ENCODE measurements at places on chromosomes 1 and 21.

DNA sequence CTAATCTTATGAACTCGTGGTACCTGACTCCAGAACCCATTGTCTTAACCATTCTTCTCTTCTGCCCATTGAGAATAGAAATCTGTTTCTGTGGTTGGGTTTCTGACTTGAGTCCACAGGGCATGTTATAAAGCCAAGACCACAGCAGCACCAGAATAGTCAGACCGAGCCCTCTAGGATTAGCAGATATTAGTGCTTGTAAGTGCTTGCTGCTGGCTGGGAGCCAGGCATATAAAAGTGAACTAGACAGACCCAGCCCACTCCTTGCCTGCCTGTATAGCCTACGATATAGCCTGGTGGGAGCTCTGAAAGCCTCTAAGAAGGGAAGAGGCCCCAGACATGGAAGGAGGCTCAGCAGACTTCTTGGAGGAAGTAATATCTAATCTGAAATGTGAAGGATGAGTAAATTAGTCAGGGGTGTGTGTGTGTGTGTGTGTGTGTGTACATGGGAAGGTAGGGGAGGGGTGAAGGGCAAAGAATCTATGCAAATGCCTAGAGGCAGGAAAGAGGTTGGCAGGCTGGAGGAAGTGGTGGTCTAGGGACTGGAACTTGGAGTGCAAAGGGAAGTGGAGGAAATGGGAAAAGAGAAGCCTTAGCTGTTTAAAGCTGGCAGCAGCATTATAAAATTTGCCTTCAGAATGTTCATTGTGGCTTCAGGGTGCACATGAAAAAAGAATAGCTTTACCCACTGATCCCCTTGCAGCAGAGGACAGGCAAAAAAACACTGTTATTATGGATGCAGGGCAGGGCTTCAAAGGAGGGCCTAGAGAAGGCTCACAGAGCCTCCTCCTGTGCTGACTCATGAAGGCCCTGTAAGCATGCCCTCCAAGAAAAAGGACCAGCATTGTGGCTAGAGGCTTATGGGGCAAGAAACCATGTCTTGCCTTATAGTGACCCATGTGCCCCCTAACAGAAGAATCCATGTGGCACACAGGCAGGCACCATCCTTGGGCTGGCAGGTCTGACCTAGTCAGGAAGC lies 169.2 kb downstream of the LMX1A start:
- no peak for DNase-seq

GRCh38 chr1:98296681-98297080 lies 364.8 kb upstream of the SNX7 start:
- DNase-seq, result no peak

DNA sequence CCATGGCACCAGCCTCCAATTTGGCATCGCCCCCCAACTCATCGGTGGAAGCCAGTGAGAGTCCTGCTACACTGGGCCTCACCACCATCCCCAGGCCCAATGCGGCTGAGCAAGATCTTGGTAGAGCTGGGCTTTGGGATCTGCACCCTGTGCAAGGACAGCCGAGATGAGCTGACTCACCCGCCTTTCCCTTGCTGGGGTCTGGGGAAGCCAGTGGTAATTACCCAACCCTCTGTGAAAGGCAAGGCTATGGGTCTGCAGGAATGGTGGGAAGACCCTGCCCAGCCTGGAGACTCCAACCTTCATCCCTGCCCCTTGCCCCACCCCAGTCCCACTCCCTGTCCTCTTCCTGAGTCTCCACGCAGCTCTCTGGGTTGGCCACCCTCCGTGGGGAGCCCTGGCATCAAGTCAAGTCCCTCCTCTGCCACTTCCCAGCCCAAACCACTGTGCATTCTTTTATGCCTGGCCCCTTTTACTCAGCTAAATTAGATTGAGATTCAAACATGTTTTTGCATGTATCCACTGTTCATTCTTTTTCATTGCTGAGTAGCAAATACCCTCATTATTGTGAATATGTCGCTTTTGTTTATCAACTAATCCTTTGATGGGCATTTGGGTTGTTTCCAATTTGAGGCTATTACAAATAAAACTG lies 8.8 kb downstream of the SMCP start:
- DNase-seq, result no peak

GRCh38 chr1:225638853-225639252 lies 14.1 kb downstream of the ENAH start:
- DNase-seq, result no peak

DNA sequence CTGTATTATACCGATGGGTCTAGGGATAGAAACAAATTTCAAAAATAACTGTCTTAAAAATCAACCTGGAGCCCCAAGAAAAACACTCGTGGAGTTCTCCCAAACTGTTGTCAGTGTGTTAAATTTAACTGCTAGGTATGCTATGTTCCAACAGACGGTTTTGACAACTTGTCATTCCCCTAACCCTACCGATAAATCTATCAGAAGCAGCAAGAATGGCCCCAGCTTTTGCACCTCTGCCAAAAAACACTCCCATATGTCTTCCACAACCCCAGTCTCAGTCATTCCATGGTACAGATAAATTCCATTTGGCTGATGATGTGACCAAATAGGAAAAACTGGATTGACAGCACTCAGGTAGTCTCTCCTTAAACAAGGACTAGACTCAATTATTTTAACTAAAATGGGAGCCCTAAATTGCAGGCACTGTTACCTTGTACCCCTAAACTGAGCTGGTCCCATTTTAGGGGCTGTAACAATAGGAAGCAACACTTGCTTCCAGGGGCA lies 4.9 kb downstream of the UCHL5 start:
- DNase-seq, result no peak

GRCh38 chr1:10604966-10605365 lies 130.2 kb downstream of the PEX14 start:
- no peak for DNase-seq

- no peak for DNase-seq
These were observed 161.2 kb downstream of the NPHP4 start for GRCh38 chr1:5830771-5831599.

- DNase-seq, result no peak
These were observed 17.1 kb downstream of the ATP5PF start for GRCh38 chr21:25717491-25718147.

- no peak for DNase-seq
These were observed 136.3 kb downstream of the PEX14 start for GRCh38 chr1:10610901-10611600.

DNA sequence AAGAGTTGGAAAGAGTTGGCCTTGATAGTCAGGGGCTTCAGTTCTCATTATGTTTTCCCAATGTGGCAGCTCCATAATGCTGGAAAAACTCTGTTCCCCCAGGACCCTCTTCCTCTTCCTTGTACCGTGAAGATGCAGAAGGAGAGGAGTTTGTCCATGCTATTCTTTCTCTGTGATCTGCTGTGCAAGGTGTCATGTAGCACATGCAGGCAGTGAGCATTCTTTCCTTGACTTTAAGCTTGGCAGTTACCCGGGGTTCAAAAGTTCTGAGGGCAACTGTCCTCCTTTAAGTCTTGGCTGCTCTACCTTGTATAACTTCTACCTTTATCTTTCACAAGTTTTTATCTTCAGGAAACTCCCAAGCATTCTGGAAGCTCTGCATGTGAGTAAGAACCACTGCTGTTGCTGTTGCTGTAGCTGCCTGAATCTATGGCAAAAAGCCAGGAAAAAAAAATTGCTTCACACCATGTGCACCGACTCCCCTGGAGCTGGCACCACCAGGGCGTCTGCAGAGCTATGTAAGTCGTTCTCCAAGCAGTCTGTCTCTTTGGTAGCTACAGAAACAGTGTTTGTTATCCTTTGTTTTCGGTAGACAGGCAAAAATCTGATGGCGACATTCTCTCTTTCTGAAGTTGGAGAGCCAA lies 42.7 kb upstream of the SLC16A1 start:
- DNase-seq, result no peak

DNA sequence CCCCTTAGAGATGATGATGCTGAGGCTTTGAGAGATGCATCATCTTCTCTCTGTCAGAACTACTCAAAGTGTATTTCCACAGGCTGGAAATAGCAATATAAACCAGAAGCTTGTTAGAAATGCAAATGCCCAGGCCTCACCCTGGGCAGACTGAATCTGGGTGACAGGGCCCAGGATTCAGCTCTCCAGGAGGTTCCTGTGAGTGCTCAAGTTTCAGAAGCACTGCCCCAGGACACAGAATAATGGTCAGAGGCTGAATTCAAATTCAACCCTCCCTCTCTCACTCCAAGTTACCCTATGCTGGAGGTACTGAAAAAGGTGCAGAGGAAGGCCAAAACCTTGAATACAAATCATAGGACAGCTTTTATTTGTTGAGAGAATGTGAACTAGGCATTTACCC lies 98.5 kb upstream of the NGF start:
- DNase-seq, result no peak

GRCh38 chr1:147575376-147575775 lies 34.1 kb downstream of the BCL9 start:
- no peak for DNase-seq

DNA sequence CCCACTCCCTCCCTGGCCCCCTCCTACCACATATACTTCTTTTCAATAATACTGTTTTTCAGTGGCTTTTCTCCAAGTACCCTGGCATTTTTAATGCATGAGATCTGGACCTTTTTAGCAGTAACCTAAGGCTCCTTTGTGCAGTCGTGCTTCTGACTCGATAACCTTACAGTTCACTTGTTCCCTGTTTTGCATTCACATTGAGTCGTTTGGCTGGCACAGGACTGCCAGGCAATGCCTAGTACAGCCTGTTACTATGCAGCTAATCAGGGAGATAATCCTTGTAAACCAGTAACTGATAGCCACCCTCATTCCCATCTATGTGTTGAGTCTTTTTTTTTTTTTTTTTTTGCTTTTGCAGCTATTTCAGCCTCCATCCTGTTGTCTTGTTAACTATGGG lies 3.7 kb downstream of the ATP1B1 start:
- no peak for DNase-seq

- DNase-seq, result no peak
These were observed 113.5 kb downstream of the PRDM2 start for GRCh38 chr1:13813398-13814012.

DNA sequence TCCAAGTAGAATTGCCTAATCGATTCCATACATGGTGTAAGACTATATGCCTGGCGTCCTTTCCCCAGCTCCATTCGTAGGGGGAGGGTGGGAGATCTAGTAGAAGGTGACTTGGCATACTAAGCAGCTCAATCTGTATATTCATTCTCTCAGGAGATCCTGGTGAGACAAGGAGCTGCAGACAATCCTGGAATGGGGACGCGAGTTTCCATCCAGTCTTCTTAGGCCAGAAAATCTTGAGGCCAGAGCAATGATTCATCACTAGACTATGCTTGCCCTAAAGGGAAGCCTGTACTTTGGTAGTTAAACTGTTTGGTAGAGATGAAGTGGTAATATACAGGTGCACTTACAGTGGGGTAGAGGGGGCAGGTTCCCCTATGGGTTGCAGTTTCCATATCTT lies 468.7 kb downstream of the ADGRL2 start:
- no peak for DNase-seq

GRCh38 chr1:185973645-185974044 lies 239.5 kb downstream of the HMCN1 start:
- DNase-seq, result no peak

DNA sequence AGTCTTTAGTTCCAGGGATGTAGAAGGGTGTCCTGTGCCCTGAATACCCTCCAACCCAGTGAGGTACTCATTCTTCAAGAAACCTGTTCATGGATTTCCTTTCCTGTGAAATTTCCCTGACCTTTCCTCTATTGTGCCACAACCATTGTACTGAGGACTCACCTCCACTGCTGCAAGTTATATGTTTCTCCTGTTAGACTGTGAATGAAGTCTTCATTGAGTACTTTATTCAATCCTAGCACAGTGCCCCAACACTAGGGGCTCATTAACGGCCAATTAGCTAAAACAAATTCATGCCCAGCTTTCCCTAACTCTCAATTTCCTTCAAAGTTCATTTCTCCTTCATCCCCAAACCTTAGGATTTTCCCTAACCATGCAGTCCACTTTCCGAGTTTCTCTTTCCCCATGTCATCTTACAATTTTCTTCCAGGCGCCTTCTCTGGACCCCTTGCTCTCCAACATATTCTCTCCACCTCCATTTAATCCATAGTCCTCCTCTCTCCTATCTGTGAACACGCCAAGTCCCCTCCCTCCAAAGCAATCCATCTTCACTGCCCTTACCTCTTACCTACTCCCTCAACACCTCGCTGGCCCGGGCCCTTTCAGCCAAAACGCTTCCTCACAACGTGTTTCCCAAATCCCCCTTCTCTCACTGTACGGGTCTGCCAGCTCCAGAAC lies 1.3 kb downstream of the TRIM33 start:
- no peak for DNase-seq

- no peak for DNase-seq
These were observed 15.8 kb upstream of the TRIM63 start for GRCh38 chr1:26083208-26083607.

- no peak for DNase-seq
These were observed 34.1 kb upstream of the DIP2A start for GRCh38 chr21:46424621-46425020.

- no peak for DNase-seq
These were observed 105.2 kb downstream of the ACBD6 start for GRCh38 chr1:180397175-180397574.

- no peak for DNase-seq
These were observed 21.3 kb upstream of the ATF3 start for GRCh38 chr1:212587016-212587887.

DNA sequence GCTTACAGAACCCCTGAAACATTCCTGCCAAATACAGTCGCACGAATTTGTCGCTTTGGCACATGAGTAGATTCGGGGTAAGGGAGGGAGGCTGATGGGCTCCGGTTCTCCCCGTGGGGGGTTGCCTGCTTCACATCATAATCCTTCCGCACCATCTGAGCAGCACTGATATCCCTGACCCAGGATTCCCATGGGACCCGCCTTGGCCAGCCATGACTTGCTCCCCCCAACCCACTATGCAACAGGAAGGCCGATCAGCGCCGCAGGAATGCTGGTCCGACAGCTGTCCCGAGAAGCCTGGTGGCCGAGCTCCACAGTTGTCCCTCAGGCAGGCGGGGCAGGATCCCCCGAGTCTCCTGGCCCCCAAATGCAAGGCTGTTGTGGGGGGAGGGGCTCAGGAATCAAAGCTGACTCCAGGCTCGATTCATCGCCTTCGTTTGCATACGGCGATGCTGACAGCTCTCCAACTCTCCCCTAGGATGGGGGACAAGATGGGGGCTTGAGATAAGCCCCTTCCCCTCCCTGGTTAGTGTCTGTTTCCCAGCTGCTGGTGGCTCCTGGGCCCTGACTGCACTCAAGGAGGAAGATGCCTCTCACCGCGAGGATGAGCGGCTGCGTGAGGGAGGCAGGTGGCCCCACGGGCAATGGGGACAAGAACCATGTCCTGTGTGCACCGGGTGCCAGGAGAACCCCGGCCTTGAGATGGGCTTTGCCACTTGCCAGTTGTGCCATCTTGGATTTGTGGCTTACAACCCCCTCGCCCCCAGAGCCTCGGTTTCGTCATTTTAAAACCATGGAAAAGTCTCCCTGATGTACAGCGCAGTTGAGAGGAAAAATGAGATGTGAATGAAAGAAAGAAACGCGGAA lies 9.3 kb downstream of the DRAXIN start:
- DNase-seq, result no peak

Measured in vagina (tissue), 2 donors.